ENCODE measurements at places on chromosomes 7 and 10. TPM values are rescaled to one million over a fixed set of nuclear protein-coding genes. Genes with fewer than 3 reads are reported as not detected.

DNA sequence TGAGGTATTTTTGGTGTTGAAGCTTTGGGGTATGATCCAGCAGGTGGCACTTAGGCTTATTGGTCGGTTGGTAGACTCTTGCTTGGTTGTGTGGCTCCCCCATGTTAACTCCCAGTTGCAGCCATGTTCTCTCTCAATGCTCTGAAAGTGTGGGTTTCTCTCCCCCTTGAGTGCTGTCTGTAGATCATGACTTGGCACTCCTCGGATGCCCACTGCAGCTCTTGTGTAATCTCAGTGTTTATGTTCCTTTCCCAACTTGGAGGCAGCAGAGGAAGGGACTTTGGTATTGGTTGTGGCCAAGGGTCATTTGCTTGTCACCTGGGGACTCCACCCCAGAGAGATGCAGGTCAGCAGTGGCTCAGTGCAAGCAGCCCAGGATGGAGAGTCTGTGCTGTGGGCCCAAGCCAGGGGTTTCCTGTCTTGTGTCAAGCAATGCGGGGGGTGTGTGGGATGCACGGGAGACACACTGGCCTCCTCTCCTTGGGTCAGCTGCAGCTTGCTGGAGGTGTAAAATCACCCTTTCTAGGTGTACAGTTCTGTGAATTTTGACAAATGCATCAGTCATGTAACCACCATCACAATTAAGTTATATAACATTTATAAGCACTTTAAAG lies 36.9 kb downstream of the PIK3CG start:
- DNase-seq: no peak
- H3K27ac ChIP-seq: no peak overlapping the region
- H3K4me1 ChIP-seq: no peaks in the 10 kb centered on the region
- H3K36me3 ChIP-seq: no peaks in the 10 kb centered on the region
- no peak overlapping the region for H3K4me3 ChIP-seq
- no peaks in the 10 kb centered on the region for H3K27me3 ChIP-seq

DNA sequence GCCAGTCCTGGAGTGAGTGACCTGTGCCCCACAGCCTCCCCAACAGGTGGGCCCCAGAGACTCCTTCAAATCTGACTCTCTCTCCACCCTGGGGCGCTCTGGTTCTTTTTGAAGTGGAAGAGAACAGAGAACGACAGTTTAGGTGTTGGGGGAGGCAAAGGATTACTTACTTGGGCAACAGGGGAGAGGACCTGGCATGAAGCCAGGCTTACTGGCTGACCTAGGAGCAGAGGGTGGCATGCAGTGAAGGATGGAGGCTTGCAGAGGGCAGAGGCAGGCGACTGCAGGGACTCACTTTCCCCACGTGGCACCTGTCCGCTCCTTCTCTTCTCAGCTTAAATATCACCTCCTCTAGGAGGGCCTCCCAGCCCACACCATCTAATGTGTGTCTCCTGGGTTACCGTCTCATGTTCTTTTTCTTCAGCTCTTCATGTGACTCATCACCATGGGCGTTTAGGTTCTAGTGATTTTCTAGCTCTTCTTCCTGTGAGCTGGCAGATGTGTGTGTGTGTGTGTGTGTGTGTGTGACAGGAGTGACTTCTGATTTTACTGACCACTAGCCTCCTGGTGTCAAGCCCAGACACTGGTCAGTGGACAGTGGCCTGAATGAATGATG lies 15.5 kb downstream of the LZTS2 start:
- H3K27ac ChIP-seq: no peak overlapping the region
- no peaks in the 10 kb centered on the region for H3K36me3 ChIP-seq
- peaks cover 25% of the 10 kb centered on the region for H3K4me1 ChIP-seq
- DNase-seq: no peak
- H3K4me3 ChIP-seq: no peak overlapping the region
- peaks cover 40% of the 10 kb centered on the region for H3K27me3 ChIP-seq

DNA sequence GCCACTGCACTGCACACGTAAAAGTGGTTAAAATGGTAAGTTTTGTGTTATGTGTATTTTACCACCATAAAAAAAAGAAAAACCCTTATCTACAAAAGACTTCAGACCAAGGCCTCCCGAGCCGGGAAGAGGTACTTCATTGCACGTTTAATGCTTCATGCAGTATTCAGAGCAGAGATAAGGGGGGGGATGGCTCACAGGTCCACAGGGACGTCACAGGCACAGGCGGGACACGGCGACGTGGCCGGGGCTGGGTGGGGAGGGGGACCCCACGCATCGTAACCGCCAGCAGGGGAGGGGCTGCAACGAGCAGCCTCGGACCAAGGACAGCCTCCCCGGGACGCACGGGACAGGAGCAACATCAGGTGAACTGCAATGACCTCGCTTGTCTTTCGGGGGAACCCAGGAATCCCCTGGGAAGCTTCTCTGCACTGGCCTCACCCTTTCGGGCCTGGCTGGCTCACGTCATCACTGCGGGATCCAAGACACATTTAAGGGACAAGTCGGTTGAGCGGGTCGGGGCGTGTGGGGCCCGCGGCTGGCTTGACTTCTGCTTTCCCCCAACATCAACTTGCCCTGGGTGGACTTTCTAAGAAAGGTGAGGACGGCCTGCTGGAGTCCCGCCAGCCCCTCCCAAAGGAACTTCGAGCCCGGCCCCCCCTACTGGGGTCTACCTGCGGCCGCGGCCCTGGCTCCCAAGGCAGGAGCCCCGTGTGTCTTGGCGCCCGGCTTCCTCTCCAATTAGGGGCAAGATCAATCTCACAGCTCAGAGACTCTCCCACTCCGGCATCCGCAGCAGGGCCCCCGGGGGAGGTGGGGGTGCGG lies 29.6 kb upstream of the PDGFA start:
- H3K4me3 ChIP-seq: no peak overlapping the region
- H3K27me3 ChIP-seq: peaks cover 4% of the 10 kb centered on the region
- DNase-seq: no peak

- H3K4me1 ChIP-seq: peaks cover 49% of the 10 kb centered on the region
- H3K4me3 ChIP-seq: no peak overlapping the region
- peak overlapping the region; percentile 54 for H3K27ac ChIP-seq
- DNase-seq: no peak
- no peaks in the 10 kb centered on the region for H3K27me3 ChIP-seq
- H3K36me3 ChIP-seq: no peaks in the 10 kb centered on the region
These were observed 40.9 kb downstream of the SMURF1 start for GRCh38 chr7:99102809-99103690.

- H3K27me3 ChIP-seq: no peaks in the 10 kb centered on the region
- H3K36me3 ChIP-seq: no peaks in the 10 kb centered on the region
- no peak for DNase-seq
These were observed 25.4 kb downstream of the TLL2 start for GRCh38 chr10:96488161-96488935.

DNA sequence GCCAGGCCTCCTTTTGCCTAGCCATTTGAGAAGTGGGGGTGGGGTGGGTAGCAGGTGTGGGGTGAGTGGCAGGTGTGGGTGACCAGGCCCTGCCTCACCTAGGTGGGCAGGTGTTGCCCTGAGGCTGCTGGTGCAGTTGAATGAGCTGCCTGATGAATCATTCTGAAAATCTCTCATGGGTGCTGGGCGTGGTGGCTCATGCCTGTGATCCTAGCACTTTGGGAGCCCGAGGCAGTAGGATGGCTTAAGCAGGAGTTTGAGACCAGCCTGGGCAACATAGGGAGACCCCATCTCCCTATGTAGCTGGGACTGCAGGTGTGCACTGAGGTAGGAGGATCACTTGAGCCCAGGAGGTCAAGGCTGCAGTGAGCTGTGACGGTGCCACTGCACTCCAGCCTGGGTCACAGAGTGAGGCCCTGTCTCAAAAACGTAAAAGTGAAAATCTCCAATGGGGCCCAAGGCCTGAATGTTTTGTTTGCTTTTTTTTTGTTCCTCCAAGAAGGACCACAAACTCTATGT lies 17.7 kb downstream of the TSPAN14 start:
- H3K27ac ChIP-seq: peak overlapping the region; percentile 53
- H3K4me1 ChIP-seq: peaks cover 50% of the 10 kb centered on the region
- H3K36me3 ChIP-seq: peaks cover 23% of the 10 kb centered on the region
- H3K4me3 ChIP-seq: no peak overlapping the region
- no peak for DNase-seq

- no peaks in the 10 kb centered on the region for H3K36me3 ChIP-seq
- H3K4me3 ChIP-seq: no peak overlapping the region
- H3K27ac ChIP-seq: no peak overlapping the region
These were observed 14.4 kb upstream of the SH2B2 start for GRCh38 chr7:102272075-102272916.

GRCh38 chr7:141014125-141014523 lies 628 bp downstream of the MRPS33 start:
- H3K4me3 ChIP-seq: peak overlapping the region; percentile 56
- peaks cover 14% of the 10 kb centered on the region for H3K36me3 ChIP-seq
- DNase-seq: no peak
- peak overlapping the region; percentile 86 for H3K27ac ChIP-seq

DNA sequence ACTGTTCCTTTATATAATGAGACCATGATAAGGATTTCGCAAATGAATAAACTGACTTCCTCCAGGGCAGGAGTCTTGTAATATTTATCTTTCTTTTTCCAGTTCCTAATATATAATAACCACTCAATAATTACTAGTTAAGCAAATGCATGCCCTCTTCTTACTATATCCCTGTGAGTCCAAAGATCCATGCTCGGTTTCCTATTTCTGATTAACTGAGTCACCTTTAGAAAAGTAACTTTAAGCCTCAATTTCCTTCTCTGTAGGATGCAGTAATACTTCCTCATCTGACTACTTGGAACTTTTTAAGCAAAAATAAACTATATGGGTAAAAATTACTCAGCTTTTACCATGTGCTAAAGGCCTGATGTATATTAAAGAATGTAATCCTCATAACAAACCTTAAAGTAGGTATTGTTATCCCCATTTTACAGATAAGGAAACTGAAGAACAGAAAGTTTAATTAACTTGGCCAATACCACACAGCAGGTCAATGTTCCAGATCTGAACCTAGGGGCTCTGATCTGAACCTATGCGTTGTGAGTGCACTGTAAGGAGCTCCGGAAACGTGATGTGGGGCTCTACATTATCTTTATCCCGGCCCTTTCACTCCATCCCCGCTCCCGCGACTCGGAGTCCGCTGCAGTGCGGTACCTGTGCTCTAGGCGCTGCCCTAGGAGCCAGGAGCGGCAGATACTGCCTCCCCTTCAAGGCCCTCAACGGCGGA lies 458 bp downstream of the COX15 start:
- H3K36me3 ChIP-seq: peaks cover 37% of the 10 kb centered on the region
- H3K4me1 ChIP-seq: peaks cover 40% of the 10 kb centered on the region
- no peaks in the 10 kb centered on the region for H3K27me3 ChIP-seq
- peak; percentile 16 for DNase-seq
- H3K4me3 ChIP-seq: peak overlapping the region; percentile 66

- H3K36me3 ChIP-seq: no peaks in the 10 kb centered on the region
- H3K4me1 ChIP-seq: peaks cover 3% of the 10 kb centered on the region
- H3K27ac ChIP-seq: no peak overlapping the region
- no peaks in the 10 kb centered on the region for H3K27me3 ChIP-seq
These were observed 129.9 kb upstream of the LYZL2 start for GRCh38 chr10:30759423-30759822.

DNA sequence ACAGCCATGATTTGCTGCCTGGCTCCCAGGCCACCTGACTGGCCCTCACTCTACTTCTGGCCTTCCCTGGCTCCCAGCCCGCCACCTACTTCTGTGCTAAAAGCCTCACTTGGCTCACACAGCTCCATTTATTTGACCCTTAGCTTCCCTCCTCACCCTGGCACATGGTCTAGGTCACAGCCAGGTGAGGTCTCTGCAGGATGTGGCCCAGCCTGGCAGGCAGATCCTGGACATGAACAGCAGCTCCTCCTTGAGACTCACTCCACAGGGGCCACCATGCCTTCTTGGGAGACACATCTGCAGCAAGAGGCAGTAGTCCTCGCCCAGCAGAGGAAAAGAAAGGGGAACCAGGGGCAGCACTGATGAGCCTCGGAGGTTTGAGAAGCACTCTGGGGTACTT lies 64.6 kb downstream of the GRID1 start:
- DNase-seq: no peak
- no peaks in the 10 kb centered on the region for H3K36me3 ChIP-seq
- H3K27me3 ChIP-seq: no peaks in the 10 kb centered on the region
- no peaks in the 10 kb centered on the region for H3K4me1 ChIP-seq
- H3K4me3 ChIP-seq: no peak overlapping the region
- H3K27ac ChIP-seq: no peak overlapping the region

GRCh38 chr7:124956160-124956559 lies 26.5 kb upstream of the POT1 start:
- H3K4me1 ChIP-seq: no peaks in the 10 kb centered on the region
- H3K27ac ChIP-seq: no peak overlapping the region
- no peak for DNase-seq

GRCh38 chr10:79139124-79139835 lies 70.5 kb downstream of the ZMIZ1 start:
- peaks cover 9% of the 10 kb centered on the region for H3K36me3 ChIP-seq
- H3K27ac ChIP-seq: peak overlapping the region; percentile 26
- H3K27me3 ChIP-seq: no peaks in the 10 kb centered on the region
- no peak overlapping the region for H3K4me3 ChIP-seq

DNA sequence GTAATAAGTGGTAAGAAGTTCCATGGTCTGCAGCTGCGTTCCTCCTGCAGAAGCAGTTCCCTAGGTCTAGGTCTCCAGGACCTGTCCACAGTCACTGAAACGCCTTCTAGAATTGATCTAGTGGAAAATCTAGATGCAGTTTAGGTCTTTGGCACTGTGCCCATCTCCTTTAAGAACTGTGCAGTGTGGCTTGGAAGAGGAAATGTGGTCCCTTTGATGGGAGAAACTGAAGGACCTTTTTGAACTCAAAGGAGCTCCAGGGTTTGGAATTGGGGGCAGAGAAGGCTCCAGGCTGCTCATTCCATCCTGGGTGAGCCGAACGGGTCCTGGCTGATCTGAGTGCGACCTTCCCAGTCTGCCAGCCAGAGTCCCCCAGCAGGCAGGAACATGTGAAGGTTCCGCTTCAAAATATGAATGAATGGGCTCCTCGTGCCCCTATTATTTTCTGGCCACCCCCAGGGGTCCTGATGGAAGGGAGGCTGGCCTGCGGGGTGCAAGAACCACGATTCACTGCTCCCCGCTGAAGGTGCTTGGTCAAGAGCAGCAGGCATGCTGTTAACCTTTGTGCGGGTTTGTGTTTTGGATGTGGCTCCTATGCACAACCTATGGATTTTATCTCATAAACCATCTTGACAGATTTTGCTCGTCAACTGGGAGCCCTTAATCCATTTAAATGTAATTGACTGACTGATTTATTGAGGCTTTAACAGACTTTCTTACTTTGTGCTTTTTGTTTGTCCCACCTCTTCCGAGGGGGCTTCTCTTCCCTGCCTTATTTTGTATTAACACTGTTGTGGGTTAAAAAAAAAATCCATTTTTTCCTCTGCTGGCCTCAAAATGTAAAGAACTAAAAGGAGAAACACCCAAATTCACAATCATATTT lies 36.7 kb downstream of the ZNF467 start:
- H3K27me3 ChIP-seq: peaks cover 7% of the 10 kb centered on the region
- no peak overlapping the region for H3K27ac ChIP-seq
- no peaks in the 10 kb centered on the region for H3K36me3 ChIP-seq
- DNase-seq: no peak
- H3K4me1 ChIP-seq: peaks cover 2% of the 10 kb centered on the region
- no peak overlapping the region for H3K4me3 ChIP-seq

The ADRB1 gene
- not detected for total RNA-seq

The CALML5 gene
- total RNA-seq: 0.92 TPM

The THSD7A gene
- total RNA-seq: 2.5 TPM

The PANK1 gene
- 7.4 TPM for total RNA-seq

The COL13A1 gene
- 6.7 TPM for total RNA-seq
